ENCODE measurements at places on chromosomes 11 and 22. TPM values are rescaled to one million over a fixed set of nuclear protein-coding genes. Genes with fewer than 3 reads are reported as not detected.

GRCh38 chr11:67656278-67656922 is 5.9 kb upstream of the ACY3 start:
- no peak for DNase-seq

- DNase-seq: no peak
Measured at GRCh38 chr11:35073691-35074419, 65.1 kb upstream of the CD44 start.

GRCh38 chr22:20537983-20538382 is 30.6 kb downstream of the MED15 start:
- DNase-seq: no peak

GRCh38 chr11:125902277-125902926 is 604 bp downstream of the PUS3 start:
- no peak for DNase-seq

GRCh38 chr11:61650781-61651571 is 29.2 kb upstream of the DAGLA start:
- no peak for DNase-seq

DNA sequence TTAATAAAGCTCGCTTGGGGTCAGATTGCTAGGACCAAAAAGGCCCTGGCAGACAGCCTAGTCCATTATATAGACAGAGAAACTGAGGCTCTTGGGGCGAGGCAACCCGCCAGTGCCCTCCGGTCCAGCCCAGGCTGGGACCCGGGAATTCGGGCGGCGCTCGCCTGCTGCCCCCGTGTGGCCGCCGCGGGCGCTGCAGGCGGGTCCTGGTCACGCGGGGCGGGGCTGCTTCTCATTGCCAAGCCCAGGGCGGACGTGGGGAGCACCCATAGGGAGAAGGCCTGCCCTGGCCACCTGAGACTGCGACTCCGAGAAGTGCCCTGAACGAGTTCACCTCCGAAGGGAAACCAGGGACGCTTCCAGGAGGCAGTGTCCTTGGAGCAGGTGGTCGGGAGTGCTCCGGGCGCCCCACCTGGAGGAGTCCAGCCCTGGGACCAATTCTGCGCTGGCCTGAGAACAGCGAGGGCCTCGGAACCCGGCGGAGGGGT is 36.0 kb upstream of the CSNK1E start:
- DNase-seq: peak; percentile 62

DNA sequence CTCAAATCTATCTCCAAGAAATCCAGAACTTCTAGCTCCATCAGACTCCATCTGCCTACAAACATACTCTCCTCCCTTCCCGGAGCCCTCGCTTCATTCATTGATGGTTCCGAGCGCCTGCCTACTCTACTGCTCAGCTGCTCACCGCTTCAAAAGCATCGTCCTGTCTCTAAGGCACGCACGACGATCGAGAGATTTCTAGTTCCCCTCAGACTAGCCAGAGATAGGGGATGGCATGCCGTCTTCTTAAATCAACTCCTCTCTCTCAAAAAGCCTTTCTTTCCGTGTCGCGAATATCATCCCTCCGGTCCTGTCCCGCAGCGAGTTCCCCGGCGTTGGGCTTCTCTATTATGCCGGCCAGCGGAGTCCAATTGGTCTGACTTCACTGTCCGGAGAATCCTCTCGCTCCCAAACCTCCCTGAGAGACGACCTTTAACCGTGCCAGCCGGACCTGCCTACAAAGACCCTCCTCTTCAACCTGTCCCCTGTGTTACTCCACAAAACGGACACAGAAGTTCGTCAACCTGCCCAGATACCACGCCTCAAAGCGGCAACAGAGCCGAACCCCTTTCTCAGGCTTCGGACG is 592 bp downstream of the EEF1G start:
- peak; percentile 42 for DNase-seq

DNA sequence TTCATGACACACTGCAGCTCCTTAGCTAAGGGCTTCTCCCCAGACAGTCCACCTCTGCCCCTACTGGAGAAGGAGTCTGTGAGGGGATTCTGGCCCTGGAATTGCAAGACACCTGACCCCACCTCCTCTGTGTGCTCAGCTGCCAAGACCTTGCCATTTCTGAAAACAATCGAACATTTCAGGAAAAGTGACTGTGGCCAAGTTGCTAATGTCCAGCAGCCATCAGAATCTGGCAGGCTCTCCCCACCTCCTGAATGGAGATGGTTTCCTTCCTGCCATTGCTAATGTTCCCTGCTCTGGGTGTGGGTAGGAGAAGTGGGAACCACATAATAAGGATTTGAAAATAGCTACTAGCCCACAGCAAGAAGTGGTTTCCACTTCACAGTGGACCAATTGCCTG is 127.2 kb upstream of the ALX4 start:
- DNase-seq: no peak

DNA sequence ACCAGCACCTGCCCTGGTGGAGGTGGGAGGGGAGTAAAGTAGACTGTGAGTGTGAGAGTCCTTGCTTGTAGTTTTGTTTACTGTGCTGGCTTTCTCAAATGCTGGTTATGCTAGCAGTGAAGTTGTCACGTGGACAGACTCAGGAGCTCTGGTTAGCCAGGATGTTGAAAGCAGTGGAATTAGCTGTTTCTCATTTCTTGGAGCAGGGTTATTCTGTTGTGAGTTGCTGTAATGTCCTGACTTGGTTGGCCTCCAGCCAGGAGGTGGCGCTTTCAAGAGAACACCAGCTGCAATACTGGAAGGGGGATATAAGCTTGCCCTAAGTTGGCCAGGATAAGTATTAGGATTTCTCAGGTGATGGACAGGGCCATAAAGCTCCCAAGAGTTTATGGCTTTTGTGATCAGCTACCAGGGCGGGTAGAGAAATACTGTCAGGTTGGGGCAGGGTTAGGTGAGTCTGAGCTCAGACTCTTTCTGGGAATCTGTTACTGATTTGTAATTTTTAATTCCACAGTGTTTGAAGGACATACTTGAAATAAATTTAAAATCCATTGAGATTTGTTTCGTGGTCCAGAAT is 13.7 kb downstream of the CYP2D6 start:
- no peak for DNase-seq

DNA sequence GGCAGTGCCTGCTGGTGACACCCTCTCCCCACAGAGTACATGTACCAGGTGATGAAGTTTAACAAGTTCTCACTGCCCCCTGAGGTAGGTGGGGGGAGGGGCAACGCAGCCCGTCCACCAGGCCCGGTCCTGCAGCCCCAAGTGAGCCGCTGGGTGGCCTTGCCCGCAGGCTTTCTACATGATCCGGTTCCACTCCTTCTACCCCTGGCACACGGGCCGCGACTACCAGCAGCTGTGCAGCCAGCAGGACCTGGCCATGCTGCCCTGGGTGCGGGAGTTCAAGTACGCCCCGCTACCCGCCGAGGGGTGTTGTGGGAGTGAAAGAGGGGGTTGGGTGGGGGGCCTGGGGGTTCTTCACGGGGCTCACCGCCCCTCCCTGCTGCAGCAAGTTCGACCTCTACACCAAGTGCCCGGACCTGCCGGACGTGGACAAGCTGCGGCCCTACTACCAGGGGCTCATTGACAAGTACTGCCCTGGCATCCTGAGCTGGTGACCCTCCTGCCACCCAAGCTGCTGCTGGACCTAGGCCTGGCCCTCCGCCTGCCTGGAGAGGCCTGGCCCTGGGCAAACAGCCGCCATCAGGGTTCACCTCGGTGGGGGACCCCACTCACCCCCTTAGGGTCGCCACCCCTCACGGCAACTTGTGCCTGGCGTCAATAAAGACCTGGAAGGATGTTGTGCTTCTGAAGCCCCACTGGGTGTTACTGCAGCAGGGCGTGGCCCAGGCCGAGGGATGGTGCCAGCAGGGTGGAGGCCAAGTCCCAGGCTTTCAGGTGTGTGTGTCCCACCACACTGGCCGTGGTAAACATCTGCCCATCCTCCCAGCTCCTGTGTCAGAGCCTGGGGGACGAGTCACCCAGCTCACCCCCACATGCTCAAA is 2.9 kb downstream of the MIOX start:
- DNase-seq: no peak

- DNase-seq: no peak
Measured at GRCh38 chr11:134170177-134170918, 53.4 kb downstream of the NCAPD3 start.

GRCh38 chr11:99418927-99419720 is 398.4 kb downstream of the CNTN5 start:
- DNase-seq: no peak

DNA sequence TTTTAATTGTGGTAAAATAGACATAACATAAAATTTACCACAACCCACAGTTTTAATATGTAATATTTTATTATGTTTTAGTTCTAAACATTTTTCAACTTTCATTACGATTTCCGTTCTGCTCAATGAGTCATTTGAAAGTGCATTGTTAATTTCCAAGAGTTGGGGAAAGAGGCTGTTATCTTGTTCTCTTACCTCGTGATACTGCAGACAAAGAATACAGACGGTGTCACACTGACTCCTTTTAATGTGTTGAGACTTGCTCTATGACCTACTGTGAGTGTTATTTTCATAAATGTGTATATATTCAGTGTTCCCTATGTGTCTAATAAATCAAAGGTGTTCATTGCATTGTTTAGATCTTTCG is 10.8 kb upstream of the RAC2 start:
- DNase-seq: no peak

GRCh38 chr22:28989035-28989464 is 72.6 kb downstream of the C22orf31 start:
- DNase-seq: no peak

- DNase-seq: no peak
Measured at GRCh38 chr11:69039501-69039900, 9.2 kb upstream of the TPCN2 start.

GRCh38 chr11:113106507-113106906 is 145.3 kb downstream of the NCAM1 start:
- DNase-seq: no peak

DNA sequence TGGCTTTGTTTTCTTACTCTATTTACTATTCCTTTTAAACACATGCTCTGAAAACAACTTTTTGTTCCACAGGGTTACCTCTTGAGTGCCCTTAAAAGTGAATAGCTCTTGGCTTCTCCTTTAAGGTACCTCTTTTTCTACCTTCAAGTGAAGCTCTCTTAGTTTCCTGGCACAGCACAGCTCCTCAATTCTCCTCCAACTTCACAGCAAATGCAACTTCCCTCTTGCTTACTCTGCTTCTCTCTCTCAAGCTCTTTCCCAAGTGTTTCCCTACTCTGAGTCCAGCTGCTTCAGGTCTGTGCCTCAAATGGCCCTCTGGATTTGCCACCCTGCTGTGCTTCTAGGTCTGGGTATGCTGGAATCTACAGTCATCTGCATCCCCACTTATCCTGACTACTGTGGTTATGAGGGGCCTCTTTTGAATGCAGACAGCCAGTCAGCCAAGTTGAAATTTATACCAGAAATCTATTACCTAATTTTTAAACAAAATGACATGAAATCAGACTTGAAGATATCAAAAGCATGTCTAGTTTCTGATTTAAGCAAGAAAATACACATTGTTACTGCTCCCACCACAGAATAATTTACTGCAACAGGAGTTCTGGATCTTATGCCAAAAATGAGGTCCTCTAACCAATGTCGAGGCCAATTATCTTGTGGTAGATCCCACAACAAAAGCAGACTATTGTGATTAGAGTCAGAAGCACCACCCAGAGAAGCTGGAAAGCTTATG is 371.1 kb downstream of the SOX6 start:
- no peak for DNase-seq

DNA sequence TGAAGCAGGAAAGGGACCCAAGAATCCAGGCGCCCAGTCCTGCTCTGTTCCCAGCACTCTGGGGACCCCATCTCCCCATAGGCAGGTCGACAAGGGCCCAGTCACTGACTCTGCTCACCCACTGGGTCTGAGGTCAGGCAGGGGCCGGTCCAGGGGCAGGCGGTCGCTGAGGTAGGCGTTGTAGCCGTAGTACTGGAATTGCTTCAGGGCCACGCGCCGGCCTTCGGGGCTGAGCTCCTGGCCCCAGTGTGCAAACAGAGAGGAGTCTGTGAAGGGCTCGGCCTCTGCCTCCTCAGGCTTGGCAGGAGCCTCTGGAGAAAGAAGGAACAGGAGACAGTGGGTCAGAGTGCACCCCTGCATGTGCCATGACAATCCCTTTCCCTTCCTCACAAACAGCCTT is 95.6 kb upstream of the CSNK2A3 start:
- no peak for DNase-seq

DNA sequence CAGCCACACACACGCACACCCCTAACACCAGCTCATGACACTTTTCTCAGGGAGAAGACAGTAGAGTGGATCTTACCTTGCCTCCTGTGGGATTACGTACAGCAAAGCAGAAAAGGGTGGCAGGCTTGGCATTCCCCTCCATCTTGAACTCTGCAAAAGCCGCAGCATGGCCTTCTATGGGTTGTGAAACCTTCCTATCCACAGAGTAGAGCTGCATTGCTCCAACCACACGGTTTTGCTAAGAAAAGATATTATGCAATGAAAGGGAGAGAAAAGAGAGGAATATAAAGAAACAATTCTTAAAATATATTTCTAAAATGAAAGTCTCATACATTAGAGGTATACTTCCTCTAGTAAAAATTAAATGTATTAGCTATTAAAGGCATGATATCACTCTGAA is 48.8 kb downstream of the CLTCL1 start:
- no peak for DNase-seq

- DNase-seq: peak; percentile 50
Measured at GRCh38 chr11:121321614-121322243, 29.2 kb downstream of the SC5D start.

GRCh38 chr11:28447226-28447625 is 339.0 kb downstream of the METTL15 start:
- DNase-seq: no peak

GRCh38 chr11:12008790-12009616 is 577 bp upstream of the DKK3 start:
- no peak for DNase-seq

DNA sequence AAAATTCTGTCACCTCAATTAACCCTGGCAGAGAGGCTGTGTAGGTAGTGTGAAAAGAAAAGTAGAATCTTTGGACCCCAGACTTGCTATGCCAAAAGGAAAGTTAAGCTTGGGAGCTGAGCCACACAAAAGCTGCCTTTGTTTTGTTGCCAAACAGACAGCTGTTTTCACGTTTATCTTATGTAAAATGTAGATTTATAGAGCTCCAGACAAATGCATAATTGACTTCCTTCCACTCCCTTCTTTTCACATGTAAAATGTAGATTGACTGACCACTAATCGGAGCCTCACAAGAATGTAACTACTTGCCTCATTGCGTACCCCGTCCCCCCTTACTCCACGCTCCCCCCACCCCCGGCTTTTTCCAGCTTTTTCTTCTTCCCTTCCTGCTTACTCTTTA is 2302.2 kb upstream of the RAG2 start:
- no peak for DNase-seq

SLN gene
- not detected for total RNA-seq

DMC1 gene
- 12.3 TPM for total RNA-seq

OAF gene
- total RNA-seq: 1.7 TPM

USP2 gene
- total RNA-seq: 0.22 TPM

DGAT2 gene
- 0.77 TPM for total RNA-seq

KCNQ1 gene
- total RNA-seq: 24.3 TPM

ANKK1 gene
- not detected for total RNA-seq

Measured in activated CD4-positive, alpha-beta T cell treated with anti-CD3 and anti-CD28 coated beads, Interleukin-2, amount 10 ng/mL, durations not matched to agents 7 days and 5 days (primary cell).